ENCODE measurements at places on chromosomes 6 and 20.
A peak's percentile ranks its signal among the peaks of the same experiment; 100 is the strongest.

GRCh38 chr20:17958373-17959256, 10.0 kb downstream of the SNX5 start:
- no peak for DNase-seq

DNA sequence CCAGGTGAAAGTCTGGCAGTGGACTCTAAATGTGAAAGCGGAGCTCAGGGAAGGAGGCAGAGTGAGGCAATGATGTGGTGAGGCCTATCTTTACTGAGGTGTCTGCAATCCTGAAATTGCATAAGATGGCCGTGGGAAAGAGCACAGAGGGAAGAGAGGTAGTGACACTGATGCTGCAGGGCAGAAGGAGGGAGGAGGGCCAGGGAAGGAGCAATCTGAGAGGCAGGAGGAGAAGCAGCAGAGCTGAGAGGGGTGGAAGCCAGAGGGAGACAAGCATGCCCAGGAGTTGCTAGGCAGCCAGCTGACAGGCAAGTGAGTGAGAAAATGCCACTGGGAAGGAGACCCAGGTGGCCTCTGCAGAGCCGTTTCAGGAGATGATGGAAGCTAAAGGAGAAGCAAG, 97.4 kb upstream of the CNR1 start:
- DNase-seq = peak; percentile 23

DNA sequence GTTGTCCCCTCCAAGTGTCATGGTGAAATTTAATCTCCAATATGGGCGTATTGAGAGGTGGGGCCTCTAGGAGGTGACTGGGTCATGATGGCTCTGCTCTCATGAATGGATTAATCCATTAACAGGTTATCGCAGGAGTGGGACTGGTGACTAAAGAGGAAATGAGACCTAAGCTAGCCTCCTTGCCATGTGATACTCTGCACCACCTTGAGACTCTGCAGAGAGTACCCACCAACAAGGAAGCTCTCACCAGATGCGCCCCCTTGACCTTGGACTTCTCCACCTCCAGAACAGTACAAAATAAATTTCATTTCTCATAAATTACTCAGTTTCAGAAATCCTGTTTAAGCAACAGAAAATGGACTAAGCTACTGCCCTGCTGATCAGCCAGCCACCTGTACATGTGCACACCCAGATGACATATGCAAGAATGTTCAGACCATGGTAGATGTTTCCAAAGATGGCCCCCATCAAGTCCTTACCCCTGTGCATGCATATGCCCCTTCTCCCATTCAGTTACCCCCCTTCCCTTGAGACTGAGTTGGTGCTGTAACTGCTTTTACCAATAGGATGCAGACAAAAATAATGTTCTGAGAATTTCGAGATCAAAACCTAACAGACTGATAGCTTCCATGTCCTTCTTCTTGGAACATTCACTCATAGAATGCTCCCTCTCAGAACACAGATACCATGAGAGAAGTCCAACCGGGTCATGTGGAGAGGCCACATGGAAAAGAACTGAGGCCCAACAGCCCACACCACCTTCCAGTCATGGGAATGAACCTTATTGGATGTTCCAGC, 28.4 kb downstream of the MAP3K5 start:
- DNase-seq = no peak

DNA sequence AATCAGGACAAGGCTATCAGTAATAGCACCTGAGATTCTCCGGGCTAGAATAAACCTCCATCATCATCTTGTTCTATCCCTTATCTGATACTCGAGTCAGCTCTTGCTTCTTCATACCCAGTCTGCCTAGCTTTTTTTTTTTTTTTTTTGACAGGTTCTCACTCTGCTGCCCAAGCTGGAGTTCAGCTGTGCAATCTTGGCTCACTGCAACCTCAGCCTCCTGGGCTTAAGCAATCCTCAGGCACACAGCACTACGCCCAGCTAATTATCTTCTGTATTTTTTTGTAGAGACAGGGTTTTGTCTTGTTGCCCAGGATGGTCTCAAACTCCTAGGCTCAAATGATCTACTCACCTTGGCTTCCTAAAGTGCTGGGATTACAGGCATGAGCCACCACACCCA, 19.5 kb downstream of the SRSF6 start:
- DNase-seq = no peak

GRCh38 chr6:63675138-63675537, 39.5 kb downstream of the PHF3 start:
- DNase-seq = no peak

DNA sequence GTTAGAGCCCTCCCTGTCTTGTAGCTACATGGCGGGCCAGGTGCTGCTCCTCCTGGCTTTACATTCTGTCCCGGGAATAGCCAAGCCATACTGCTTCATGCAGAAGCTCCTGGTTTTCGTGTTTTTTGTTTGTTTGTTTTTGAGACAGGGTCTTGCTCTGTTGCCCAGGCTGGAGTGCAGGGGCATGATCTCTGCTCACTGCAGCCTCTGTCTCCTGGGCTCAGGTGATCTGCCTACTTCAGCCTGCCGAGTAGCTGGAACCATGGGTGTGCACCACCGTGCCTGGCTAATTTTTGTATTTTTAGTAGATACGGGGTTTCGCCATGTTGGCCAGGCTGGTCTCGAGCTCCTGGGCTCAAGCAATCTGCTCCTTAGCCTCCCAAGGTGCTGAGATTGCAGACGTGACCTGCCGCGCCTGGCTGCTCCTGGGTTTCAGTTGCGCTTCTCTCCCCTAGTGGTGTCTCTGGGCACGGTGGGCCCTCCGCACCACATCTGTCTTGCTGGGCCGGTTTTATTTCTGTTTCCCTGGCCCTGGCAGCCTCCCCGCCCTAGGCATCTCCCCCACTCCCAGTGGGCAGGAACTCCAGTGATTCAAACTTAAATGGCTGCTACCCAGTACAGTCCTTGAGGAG, 12.9 kb downstream of the CDYL start:
- DNase-seq = no peak

DNA sequence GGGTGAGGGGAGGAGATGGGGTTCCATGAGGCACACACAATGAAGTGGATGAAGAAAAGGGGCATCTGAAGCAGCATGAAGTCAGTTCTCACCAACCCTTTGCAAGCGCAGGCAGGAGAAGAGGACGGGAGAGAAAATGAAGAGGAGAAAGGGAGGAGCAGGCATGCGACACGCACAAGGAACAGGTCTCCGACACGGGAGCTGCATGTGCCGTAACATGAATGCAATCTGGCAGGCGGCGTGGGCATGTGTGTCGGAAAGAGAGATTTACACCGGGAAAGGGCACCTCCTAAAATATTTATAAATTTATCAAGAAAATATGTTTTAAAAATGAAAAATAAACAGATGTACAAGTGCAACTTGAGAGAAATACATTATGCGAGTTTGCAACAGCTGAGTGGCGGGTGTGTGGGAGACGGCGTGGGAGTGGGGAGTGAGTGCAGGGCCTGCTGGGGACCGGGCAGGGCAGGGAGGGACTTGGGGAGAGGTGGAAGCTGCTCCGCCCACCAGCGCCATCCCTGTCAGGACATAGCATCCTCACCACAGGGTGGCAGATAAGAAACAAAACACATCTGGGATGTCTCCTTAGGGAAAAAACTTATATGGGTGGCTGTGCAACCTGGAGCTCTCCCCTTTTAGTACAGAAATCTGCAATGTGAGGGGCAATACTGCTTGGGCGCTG, 40.6 kb downstream of the GJA10 start:
- DNase-seq = no peak

GRCh38 chr6:94251878-94252277, 832.5 kb upstream of the EPHA7 start:
- DNase-seq = no peak

DNA sequence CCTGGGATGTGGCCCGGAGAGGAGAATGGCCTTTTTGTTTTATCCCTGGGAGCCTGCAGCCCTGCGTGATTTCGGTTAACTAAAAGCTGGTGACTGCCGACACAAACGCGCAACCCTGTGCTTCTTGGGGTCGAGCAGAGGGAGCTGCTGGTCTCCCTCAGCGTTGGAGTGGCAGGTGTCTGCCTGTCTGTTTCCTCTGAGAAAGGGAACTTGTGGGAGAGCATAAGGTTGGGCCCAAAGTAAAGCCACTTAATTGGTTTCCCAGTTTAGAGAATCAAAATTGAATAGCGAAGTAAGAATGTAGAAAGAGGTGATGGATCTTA, 500 bp downstream of the LTV1 start:
- DNase-seq = no peak

DNA sequence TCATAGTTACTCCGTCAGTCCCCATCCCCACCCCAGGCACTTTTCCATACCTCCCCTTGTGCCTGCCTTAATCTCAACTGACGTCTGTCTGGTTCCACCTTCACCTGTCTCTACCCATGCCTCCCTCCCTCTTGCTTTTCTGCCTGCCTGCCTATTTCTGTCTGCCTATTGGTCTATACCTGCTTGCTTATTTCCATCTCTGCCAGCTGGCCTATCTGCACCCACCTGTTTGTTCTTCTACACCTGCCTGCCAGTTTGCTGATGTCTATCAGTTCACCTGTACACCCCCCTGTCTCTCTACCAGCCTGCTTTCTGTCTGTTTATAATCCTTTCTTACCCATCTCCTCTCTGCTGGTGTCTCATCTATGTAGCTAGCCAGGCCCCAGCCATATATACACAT, 87.5 kb downstream of the RALGAPA2 start:
- DNase-seq = no peak

DNA sequence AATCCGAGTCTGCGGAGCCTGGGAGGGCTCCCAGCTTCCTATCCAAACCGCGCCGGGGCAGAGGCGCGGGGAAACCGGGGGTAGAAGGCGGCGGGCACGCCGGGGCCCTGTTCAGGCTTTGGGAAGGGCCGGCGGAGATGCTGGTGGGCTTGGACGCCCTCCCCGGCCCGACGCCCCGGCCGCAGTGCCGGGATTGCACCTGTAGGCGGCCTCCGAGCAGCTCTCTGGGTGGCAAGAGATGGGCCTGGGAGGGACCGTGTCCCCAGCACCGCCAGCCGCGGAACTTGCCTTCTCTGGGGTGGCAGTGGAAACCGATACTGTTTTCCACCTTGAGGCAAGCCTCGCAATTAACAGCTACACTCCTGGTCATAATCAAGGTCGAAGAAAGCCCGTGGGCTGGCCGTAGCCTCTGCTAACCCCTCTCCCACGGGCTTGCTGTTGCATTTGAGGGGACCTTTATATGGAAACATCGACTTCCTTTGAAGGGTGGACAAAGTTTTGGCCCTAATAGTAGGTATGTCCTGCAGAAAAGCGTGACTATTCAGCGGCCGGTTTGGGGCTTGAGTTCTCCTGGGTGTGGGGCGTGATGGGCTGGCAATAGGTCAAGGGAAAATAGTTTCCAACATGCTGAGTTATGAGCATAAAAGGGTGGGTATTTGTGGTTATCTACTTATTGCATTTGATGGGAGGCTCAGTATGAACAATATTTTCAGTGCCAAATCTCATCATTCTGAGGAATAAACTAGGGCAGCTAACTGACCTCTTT, 1.1 kb upstream of the JAG1 start:
- DNase-seq = peak; percentile 52

GRCh38 chr6:47446669-47447330, 30.8 kb upstream of the CD2AP start:
- no peak for DNase-seq

GRCh38 chr6:141968632-141969031, 164.1 kb upstream of the GJE1 start:
- no peak for DNase-seq

DNA sequence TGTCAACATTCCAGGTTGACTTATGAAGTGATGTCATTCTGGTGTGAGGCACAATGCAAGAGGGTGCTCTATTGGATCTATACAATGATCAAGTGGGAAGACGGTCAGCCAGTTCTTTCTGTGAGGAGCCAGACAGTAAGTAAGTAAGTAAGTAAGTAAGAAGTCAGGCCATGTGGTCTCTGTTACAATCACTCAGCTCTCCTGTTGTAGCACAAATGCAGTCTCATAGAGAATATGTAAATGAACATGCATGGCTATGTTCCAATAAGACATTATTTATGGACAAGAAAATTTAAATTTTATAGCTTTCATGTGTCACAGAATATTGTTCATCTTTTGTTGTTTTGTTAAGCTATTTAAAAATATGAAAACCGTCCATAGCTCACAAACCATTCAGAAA, 399.7 kb downstream of the BTBD3 start:
- DNase-seq = no peak

DNA sequence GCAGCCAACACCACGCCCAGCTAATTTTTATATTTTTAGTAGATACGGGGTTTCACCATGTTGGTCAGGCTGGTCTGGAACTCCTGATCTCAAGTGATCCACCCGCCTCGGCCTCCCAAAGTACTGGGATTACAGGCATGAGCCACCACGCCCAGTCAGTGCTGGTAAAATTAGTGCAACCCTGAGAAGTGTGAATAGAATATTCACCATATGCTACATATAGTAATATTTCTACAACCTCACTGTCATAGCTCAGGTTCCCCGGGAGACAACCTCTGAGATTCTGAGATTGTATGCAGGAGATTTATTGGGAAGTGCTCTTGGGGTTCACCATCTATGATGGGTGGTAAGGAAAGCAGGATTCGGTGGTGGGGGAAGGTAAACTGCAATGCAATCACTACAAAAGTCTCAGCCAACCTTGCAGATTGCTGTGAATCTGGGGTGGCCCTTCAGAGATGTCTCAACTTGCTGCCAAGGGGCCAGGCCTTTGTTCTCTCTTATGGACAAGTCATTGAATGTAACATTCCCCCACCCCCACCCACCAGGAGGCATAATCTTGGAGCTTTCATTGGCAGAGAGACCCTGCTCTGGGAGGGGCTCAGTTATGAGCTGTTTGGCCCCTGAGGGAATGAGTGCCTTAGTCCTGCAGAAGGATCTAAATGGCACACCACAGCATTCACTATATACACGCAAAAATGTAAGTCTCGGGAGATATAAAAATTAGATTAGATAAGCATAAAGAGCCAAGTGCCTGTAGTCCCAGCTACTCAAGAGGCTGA, 34.0 kb upstream of the SEC63 start:
- DNase-seq = no peak

DNA sequence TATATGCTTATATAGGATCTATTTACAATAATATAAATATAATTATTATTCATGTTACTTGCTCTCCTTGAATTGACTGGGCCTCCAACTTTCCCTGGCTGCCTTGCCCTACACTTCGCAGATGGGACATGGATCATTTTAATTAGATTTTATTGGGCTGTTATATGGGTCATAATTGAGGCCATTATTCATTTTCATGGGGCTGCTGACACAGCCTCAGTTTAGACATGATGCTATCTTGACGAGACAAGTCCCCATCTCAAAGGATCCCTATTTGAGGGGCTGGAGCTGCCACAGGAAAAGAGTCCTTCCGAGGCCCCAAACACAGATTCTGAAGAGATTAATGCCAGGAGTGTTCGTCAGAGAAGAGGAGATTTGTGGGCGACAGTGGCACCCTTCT, 170.4 kb downstream of the DHX35 start:
- no peak for DNase-seq

GRCh38 chr20:52890130-52890529, 82.0 kb upstream of the TSHZ2 start:
- DNase-seq = no peak

GRCh38 chr6:56541741-56542360, 100.8 kb downstream of the DST start:
- no peak for DNase-seq

DNA sequence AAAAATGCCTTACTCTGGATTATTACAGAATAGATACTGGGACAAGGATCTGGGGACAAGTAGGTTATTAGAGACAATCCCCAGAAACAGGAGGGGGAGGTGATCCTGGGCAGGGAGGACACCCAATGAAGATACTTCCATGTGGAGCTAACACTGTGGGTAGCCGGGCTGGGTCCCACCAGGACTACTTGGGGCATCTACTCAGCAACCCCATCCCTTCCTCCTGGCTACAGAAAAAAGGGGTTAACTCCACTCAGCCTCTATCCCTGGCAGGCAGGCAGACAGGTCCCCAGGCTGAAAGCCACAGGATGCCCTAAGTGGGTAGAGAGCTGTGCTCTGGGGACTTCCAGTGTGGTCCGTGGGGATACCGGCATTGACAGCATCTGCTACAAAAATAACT, 68.0 kb upstream of the NXT1 start:
- DNase-seq = no peak

GRCh38 chr6:159249128-159249527, 79.9 kb downstream of the FNDC1 start:
- no peak for DNase-seq
